ENCODE measurements at places on chromosomes 5 and 9.

GRCh38 chr9:99066571-99066970 is 38.3 kb upstream of the TGFBR1 start:
- DNase-seq, result no peak

DNA sequence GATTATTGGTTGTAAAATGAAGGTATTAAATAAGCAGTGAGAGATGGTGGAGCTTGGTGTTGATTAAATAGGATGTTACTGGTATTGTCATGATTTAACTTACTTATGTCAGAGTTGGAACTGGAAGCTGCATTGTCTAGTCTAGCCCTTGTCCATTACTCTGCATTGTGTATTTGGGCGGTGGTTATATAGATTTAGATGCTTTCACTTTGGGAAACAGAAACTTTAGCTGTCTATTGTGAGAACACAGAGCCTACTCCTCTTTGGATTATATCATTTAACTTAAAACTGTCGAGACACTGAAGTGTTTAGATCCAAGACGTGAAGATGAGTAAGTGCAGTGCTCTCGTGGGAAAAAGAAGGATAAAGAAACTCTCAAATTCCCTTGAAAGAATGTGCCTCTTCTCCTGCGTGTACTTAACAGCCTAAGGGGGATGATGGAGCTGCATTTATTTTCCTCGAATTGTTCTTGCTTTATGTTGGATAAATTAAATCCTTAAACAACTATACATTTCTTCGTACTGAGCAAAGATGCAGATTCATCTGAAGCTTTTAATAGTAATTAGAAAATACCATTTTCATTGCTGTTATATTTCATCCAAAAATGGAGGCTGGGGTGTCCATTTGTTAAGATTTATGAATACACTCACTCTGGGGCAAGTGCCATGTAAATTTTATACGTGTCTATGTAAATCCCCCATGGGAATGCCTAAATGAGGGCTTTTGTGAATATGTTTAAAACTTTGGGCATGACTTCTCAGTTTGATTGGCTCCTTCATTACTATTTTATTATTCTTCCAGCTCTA is 21.6 kb downstream of the FBXL7 start:
- no peak for DNase-seq

- DNase-seq, result no peak
Observed at GRCh38 chr5:111922344-111922743, 165.3 kb upstream of the NREP start.

- no peak for DNase-seq
Observed at GRCh38 chr5:88836195-88836838, 46.7 kb downstream of the MEF2C start.

- no peak for DNase-seq
Observed at GRCh38 chr5:37810311-37810710, 29.5 kb downstream of the GDNF start.
